Activated T-cell treated with anti-CD3 and anti-CD28 coated beads, Interleukin-2, amount 50 U/mL, for 48 hours (primary cell): ENCODE measurements at places on chromosomes 12 and 14.
A peak's percentile ranks its signal among the peaks of the same experiment; 100 is the strongest.

- DNase-seq, result no peak
Measured at GRCh38 chr14:67285876-67286452, 44.7 kb downstream of the PALS1 start.

GRCh38 chr12:8123124-8123912, at the start of gene CLEC4A:
CLEC4A (plus strand) TSS chr12:8123617; CDS start chr12:8123879, 262 bp downstream.
- DNase-seq, result no peak

DNA sequence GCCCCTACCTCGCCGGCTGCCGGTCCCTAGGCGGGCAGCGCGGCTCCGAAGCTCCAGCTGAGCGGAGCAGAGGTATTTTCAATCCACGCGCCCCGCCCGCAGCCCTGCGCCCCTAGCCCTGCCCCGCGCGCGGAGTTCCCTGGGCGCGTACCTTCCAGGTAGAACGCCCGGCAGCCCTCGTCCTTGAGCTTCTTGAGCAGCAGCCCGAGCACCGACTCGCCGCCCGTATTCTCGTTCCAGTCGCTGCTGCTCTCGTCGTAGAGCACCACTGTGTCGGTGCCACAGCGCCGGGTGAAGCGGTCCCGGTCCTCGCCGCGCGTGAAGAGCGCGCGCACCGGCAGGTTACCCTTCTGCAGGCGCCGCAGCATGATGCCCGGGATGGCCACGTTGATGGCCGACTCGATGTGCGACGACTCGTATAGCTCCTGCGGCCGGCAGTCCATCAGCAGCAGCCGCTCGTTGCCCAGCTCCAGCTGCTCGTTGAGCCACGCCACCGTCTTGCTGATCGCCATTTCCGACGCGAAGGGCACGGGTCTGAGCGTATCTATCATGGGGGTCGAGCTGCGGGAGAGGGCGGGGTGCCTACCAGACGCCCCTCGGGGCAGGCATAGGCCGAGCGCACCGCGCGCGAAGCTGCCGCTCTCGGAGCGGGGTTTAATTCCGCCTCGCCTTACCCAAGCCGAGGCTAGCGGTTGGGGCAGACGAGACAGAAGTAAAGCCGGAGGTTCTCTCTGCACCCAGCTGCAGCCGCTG, 636 bp downstream of the DUSP6 start:
- DNase-seq, result peak; percentile 72

- DNase-seq, result peak; percentile 72
Measured at GRCh38 chr12:94244165-94245133, 96.1 kb downstream of the PLXNC1 start.

- no peak for DNase-seq
Measured at GRCh38 chr12:58833853-58834252, 86.5 kb downstream of the LRIG3 start.

GRCh38 chr12:120231316-120232011, 30.6 kb upstream of the RPLP0 start:
- peak; percentile 88 for DNase-seq

- DNase-seq, result peak; percentile 66
Measured at GRCh38 chr14:54737132-54737711, 165.4 kb downstream of the GCH1 start.

DNA sequence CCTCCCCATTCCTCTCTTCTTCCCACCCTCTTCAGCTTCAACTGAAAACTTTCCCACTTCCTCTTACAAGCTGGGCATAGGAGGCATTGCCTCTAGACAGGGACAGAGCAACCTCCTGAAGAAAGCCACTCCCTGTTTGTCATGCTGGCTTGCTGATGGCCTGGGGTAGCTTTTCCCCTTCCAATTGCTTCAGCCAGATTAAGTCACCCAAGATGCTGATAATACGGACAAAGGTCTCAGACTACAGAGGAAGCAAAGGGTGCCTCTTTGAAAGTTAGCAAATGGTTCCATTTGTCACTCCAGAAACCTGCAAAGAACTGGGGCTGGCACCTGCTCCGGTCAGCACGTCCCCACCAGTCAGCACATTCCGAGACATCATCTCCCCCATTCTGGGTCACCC, 6.0 kb downstream of the KRT2 start:
- no peak for DNase-seq

DNA sequence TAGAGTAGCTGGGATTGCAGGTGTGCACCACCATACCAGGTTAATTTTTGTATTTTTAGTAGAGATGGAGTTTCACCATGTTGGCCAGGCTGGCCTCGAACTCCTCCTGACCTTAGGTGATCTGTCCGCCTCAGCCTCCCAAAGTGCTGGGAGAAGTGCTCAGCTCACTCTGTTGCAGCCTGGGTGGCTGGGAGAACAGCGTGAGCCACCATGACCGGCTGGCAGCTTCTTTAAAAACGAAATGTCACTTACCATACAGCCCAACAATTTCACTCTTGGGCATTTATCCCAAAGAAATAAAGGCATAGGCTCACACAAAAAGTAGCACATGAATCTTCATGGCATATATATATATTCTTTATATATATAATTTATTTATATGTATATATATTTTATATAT, 4.7 kb upstream of the CFAP73 start:
- DNase-seq, result no peak
